ENCODE measurements at places on chromosomes 2 and 18.

GRCh38 chr2:49371128-49371701 lies 216.9 kb upstream of the FSHR start:
- no peak for DNase-seq

GRCh38 chr2:64062840-64063239 lies 43.6 kb upstream of the VPS54 start:
- no peak for DNase-seq

- DNase-seq, result no peak
Measured at GRCh38 chr2:127592761-127593227, 53.2 kb upstream of the GPR17 start.

- no peak for DNase-seq
Measured at GRCh38 chr2:117984208-117984607, 29.7 kb downstream of the CCDC93 start.

- DNase-seq, result no peak
Measured at GRCh38 chr18:69978732-69979715, 31.4 kb upstream of the CD226 start.

DNA sequence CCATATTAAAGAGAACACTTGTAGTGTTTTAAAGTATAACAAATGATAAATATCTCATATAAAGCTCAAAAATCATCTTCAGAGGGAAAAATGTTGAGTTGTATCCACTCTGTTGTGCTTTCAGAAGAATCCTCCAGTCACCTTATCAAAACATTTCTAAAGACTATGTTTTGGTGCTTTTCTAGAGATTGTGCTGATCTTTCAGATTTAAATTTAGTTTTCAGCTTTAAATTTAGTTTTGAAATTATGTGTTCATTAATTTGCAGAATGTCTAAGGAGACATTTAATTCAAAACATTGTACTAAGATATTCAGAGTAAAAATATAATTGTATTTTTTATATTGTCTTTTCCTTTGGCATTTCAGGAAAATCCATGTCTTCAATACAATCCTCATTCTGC lies 303.1 kb upstream of the KYNU start:
- DNase-seq, result no peak

GRCh38 chr2:200379481-200380090 lies 73.1 kb downstream of the SPATS2L start:
- no peak for DNase-seq

- DNase-seq, result no peak
Measured at GRCh38 chr2:160703648-160704585, 210.3 kb upstream of the RBMS1 start.

DNA sequence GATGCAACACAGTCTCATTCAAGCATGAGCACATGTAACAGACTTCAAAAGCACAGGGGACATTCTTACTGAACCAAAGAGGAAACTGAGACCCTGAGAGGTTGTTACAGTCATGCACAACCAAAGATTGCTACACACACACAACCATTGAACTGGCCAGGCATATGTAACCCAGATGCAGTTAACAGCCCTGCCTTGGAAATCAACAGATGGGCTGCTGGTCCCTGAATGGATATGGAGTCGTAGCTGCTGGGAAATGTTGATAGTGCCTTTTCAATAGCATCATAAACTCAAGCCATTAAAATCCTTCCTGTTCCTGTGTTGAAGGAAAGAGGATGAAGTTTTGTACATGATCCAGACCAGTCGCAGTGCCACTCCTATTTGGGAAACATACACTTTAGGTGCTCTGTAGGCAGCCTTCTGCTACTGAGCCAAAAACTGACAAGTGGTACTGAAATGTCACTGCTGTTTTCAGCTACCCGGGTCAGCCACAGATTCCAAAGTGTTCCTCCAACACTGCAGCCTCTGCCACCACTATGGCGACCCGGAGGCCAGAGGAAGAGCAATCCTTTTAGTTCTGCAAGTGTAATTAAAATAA lies 143.9 kb downstream of the CCBE1 start:
- DNase-seq, result no peak

DNA sequence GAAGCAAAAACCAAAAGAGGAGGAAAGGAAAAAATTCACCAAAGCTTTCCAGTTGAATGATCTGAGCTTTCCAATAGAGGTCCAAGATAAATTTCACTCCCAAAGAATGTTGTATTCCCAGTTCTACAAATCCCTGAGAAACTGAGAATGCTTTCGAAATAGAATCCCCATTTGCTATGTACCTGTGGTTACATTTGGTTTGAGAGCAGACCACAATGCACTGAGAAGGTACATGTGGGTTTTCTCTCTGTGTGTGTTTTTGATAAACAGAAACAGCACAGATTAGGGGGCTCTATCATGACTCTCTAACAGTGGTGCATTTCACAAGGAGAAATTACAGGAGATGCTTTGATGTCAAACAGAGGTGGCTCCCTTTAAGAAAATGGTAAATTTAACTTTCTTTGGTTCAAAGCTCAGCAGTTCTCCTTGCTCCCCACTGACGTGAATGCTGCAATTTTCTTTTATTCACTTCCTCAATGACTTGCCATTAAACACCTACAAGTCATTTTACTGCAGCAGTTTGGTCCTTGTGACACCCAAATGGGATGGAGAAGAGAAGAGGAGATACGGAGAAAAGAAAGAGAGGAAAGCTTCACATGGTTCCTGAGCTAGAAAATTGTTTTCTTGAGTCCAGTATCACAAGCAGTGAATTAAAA lies 108.7 kb downstream of the EPHA4 start:
- no peak for DNase-seq

GRCh38 chr2:83113953-83114352 lies 1345.1 kb downstream of the SUCLG1 start:
- DNase-seq, result no peak

DNA sequence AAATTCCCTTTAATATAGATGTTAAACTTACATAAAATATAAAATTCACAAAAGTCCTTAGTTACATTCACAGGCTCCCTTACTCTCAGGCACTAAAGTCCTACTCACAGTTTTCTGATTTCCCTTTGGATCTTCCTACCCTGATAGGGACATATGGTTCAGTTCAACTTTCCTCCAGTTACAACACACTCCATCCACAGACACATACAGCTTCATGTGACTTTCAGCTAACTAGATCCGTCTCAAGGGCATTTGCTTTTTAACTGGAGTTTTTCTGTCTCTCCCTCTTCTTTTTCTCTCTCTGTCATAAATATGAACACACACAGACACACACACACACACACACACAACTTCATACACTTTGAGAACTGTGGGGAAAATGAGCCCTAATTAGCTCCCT lies 419.2 kb downstream of the LRP1B start:
- DNase-seq, result no peak

GRCh38 chr2:229129738-229130371 lies 141.2 kb downstream of the PID1 start:
- DNase-seq, result no peak

- no peak for DNase-seq
Measured at GRCh38 chr2:238237431-238238135, 2.3 kb downstream of the HES6 start.

DNA sequence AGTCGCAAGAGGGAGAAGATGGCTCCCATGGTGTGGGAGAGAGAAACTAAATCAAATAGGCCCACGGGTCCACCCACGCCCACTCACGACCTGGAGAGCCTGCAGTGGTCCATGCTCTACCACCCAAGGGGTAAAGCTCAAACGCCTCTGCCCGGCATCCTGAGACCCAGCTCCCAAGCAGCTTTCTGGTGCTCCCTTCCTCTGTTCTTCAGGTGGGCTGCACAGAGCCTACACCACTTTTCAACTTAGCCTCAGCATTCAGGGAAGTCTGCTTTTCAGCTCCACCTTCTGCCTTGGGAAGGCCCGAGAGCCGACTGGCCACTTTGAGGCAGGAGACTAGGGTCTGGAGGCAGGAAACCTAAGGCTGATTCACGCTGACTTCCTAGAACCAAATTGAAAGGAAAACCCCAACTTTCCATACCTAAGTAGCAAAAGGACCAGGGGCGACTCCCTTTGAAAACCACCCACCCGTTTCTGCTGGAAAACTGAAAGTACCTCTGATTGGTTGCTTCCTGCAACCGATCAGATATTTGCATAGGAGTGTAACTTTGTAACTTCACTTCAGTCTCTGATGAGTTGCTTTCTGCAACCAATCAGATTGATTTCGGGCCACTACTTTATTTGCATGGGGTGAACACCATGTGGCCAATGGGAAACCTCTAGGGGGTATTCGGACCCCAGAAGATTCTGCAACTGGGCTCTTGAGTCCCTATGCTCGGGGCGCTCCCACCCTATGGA lies 26.8 kb upstream of the SPATA3 start:
- peak; percentile 59 for DNase-seq

DNA sequence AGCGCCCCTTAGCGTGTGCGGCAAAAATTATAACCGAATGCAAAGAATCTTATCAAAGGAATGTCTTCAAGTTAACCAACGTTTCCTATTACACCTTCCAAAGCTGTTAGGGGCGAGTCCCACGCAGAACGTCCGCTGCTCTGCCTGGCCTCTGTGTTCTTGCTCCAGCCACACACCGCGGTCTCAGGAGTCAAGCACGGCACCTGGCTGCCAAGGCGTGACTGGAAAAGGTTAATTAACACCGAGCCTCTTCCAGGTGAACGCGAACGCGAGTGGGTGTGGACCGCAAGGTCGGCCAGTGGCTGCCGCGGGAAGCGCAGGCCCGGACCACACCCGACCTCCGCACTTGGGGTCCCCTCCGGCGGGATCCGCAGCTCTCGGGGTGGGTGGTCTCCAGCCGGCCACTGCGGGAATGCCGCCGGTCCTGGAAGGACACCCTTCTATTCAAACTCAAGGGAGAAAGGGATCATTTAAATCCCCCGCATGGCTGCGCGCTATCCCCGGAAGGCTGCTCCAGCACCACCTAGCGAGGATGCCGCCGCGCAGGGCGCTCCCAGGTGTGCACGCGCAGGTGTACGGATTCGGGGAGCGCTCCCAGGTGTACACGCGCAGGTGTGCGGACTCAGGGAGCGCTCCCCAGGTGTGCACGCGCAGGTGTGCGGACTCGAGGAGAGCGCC lies 830 bp downstream of the CYB5A start:
- peak; percentile 34 for DNase-seq

- no peak for DNase-seq
Measured at GRCh38 chr2:73997813-73998212, 13.1 kb downstream of the TET3 start.

DNA sequence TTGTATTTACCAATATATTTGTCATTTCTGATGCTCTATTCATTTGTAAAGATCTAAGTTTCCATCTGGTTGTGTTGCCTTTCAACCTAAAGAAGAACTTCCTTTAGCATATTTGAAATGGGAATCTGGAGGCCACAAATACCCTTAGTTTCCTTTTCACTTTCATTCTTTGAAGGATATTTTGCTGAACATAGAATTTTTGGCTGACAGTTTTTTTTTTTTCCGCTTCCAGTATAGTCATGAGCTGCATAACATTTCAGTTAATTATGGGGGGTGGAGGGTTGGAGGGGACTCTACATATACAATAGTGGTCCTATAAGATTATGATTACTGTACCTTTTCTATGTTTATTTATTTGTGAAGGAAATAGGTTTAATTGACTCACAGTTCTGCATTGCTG lies 83.9 kb downstream of the CERS6 start:
- no peak for DNase-seq

GRCh38 chr2:186771850-186772463 lies 77.0 kb downstream of the ZSWIM2 start:
- DNase-seq, result no peak

DNA sequence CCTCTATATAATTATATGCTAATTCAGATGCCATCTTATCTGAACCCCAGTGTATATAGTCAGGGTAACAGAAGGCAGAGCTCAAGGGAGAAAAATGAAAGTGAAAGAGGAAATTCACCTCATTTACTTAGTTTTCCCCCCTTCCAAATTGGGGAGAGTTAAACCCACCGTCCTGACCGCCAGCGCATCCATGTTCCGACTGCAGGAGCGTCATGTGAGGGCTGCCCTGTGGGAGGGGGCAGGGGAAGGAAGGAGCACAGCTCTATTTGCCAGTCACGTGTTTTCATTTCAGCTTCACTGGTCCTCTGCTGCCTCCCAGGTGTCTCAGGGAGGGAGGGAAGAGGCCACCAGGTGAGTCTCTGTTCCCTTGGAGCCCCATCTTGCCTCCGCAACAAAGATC lies 13.2 kb downstream of the CNNM4 start:
- no peak for DNase-seq

- no peak for DNase-seq
Measured at GRCh38 chr2:27281442-27281841, 787 bp upstream of the TRIM54 start.

DNA sequence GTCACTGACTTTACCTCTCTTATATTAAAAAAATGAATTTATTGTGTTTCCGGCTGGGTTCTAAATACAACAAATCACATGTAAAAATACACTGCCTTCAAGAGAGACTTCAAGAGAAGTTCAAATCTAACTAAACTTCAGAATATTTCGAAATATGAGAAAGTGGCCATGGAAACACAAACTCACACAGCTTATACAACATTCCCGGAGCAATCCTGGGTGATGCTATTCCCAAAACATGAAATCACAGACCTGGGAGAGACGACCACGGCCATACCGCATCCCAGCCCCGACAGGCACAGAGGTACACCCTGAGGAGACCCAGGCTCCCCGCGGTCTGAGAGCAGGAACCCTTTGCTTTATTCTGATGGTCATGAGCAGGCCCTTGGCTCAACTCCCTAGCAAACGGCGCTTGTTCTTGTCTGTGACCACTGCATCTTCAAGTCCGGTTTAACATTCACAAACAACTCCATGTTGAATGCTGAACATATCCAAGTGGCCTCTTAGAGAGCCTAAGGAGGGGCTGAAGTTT lies 185.4 kb upstream of the REV1 start:
- no peak for DNase-seq

- DNase-seq, result no peak
Measured at GRCh38 chr2:4980995-4981394, 711.2 kb upstream of the SOX11 start.
